NCI-H187 treated with DMSO at 0.1 percent for 48 hours (cell line): ENCODE measurements at places on chromosomes 11 and 22.

GRCh38 chr11:15295695-15296094, 181.0 kb downstream of the INSC start:
- DNase-seq, result no peak

- DNase-seq, result no peak
Measured at GRCh38 chr11:102534261-102534872, 3.8 kb upstream of the MMP7 start.

GRCh38 chr11:93330446-93330984, at the start of gene DEUP1:
Gene DEUP1 (plus strand): TSS chr11:93330742. CDS start chr11:93332260, 1,518 bp downstream.
- no peak for DNase-seq

DNA sequence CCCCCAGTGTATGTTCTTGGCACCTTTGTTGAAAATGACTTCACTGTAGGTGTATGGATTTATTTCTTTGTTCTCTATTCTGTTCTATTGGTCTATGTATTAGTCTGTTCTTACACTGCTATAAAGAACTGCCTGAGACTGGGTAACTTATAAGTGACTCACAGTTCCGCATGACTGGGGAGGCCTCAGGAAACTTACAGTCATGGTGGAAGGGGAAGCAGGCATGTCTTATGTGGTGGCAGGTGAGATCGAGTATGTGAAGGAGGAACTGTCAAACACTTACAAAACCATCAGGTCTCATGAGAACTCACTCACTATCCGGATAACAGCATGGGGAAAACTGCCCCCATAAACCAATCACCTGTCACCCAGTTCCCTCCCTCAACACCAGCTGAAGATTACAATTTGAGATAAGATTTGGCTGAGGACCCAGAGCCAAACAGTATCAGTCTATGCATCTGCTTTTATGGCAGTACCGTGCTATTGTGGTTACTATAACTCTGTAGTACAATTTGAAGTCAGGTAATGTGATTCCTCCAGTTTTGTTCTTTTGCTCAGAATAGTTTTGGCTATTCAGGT, 836.2 kb downstream of the DLG2 start:
- no peak for DNase-seq

GRCh38 chr11:134464981-134465730, 53.1 kb upstream of the B3GAT1 start:
- DNase-seq, result no peak

DNA sequence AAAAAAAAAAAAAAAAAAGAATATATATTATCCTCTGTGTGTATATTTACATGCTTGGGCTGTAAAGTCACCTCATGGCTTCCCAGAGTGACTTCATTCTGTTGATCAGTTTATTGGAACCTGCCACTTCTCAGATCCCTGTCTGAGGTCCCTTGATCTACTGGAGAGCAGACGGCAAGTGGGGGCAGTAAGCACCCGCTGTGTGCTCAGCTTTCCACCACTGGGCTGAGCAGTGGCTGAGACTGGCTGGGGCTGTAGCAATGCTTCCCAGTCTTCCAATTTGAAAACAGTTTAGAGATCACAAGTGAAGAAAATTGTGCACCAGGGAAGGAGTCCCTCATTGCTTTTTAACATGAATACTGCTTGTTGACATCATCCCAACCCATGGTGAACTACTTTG, 6.9 kb upstream of the RBM4B start:
- DNase-seq, result no peak

DNA sequence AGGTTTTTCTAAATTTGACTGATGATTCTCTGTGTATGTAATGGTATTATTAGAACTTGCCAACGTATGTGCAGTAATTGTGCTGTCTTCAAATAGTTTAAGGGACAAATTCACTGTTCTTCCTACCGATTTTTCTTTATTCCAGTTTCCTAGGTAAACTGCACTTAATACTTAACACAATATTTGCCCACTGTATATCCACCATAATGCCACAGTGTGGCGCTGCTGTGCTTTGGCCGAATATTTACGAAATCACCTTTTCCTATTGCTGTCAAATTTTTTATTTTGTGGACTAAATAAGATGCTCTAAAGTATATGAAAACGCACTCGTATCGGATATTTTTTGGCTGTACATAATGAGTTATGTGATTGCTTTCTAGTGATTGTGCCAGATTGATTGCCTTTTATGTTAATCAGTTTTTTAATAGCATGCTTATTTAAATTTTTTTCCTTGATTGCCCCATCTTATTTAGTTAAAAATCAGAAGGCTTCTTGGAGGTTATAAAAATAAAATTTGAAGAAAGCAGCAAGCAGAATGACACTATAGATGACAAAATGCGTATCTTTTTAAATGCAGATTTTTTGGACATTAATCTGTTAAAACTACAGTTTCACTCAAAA, 10.5 kb downstream of the AASDHPPT start:
- DNase-seq, result no peak

DNA sequence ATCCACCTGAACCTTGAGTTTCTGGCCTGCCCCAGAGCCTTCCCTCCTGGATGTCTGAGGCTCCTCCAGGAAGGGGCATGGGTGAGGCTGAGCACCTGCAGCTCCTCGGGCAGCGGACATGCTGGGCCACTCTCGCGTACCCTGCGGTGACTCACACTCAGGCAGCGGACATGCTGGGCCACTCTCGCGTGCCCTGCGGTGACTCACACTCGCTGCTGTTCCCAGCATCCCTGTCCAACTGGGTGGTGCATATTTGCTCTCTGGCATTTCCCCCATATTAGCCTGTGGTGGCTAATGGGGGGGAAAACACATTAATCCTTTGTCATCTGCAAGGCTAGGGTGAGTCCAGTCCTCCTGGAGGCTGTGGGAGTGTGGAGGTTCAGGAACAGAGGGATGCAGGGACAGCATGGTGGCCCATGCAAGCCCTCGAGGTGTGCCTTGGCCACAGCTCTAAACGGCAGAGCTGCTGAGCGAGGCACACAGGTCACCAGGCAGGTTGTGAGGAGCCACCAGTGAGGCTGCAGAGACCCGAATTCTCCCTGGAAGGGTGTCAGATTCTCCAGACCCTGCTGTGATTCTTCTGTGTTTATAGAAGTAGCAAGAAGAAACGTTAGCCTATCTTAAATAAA, 728.1 kb downstream of the BRD1 start:
- DNase-seq, result no peak

DNA sequence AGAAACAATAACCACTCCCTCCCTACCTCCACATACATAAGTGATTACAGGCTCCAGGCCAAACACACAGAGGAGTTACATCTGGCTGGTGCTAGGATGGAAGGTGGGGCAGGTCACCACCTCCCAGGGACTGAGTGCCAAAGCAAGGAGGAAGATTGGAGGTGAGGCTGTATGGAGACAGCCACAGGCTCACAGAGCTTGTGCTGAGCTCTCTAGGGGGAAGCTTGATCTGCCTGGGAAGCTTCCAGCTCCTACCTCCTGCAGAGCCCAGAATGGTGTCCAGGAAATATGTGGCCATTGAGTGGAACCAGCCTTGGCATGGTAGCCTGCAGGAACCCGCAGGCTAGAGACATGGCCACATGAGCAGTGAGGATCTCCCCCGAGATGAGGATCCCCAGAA, 3.6 kb upstream of the MED15 start:
- DNase-seq, result no peak

DNA sequence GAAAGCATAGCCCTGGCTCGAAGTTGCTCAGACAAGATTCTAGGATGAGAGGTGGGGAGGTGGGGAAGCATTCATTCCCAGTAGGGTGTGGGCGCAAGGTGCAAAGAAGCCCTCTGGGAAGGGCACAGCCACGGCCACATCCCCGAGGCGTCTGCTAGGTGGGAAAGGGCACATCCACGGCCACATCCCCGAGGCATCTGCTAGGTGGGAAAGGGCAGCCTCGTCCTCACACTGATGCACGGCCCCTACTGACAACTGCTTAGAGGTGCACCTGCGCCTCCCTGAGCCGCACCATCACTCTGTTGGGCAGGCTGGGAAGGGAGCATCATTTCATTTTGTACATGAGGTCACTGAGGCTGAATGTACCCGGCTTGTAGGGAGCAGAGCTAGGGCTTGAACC, 94.6 kb upstream of the PITPNB start:
- no peak for DNase-seq

DNA sequence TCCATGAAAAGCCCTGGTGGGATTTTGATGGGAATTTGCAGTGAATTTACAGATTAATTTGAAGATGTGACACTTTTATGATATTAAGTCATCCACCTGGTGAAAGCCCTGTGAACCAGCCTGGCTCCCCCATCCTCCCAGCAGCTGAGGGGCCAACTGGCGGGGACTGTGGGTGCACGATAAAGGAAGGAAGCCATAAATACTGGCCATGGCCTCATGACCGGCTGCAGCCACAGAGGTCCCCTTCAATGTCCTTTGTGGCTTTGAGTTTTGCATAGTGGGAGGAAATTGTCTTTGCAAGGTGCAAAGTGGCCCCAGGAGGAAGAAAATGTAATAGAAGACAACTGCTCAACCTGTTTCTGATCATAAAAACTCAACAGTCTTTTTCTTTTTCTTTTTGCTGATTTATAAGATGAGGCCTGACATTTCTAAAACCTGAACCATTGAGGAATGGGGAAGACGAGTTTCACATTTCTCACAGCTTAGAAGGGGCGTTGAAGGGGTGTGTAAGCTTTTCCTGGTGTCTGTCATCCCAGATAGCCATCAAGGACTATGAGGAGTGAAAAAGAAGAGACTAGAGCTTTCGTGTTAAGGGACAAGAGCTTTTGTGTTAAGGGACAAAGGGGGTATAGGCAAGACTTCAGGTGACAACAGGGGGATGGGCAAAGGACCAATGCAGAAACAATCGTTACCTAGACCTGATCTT, 6.3 kb upstream of the NDUFV1 start:
- no peak for DNase-seq

DNA sequence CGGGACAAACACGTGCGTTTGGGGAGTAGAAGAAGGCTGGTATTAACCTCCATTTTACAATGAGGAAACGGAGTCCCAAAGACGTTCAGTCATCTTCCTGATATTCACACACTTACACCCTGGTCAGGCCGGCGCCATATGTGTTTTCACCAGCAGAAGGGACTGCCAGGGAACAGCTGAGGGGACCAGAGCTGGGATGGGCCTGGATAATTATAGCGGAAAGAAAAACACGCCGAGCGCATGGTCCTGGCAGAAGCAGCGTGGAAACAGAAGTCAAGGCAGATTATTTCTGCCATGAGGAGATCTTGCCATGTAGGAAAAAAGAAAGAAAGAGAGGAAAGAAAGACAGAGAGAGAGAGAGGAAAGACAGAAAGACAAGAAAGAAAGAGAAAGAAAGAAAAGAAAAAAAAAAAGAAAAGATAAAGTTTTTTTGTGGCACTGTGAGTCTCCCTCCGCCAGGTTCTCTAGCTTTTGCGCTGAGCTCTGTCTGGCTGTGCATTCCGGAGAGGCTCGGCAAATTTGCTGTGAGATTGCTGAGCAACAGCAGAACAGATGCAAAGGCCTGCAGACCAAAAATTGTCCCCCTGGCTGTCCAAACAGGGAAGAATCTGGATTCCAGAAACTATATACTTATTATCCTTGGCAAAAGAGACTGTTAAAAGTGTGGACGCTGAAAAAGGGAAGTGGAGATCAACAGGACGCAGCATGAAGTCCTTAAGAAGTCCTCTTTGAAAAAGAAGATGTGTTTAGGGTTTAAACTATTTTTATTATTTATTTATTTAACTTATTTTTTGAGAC, 1.3 kb upstream of the UCP2 start:
- DNase-seq, result no peak

DNA sequence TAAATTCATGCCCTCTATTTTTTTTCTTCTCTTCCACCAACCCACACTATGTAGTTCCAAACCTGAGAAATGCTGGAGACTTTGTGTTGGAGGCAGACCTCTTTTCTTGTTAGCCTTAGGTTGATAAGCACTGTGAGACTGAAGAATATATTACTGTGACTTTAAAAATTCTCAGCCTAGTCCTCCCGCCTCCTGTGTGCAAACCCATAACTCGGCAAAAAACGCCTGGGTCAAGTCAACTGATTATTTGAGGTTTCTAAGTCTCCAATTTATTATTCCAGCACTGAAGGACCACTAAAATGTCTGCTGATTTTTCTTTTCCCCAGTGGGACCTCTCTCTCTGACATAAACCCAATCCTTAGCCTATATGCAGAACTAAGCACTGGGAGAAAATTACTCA, 1946.0 kb upstream of the RAG2 start:
- no peak for DNase-seq

- DNase-seq, result peak; percentile 34
Measured at GRCh38 chr11:57316017-57316416, 8.7 kb downstream of the TNKS1BP1 start.

DNA sequence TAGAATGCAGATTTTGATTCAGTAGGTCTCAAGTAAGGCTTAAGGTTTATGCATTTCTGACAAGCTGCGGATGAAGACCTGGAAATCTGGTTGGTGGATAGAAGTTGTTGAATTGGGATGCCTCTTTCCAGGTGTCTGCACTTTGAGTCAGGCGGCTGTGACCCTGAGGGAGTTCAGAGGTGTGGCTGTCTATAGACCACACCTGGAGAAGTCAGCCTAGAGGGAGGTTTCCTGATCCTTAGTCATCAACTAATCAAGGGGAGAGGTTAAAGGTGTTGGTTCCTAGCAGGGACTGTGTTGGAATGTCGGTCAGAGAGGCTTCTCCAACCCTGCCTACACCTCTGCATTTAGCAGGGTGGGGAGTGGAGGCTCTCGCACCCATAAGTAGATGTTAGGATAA, 8.0 kb downstream of the GLB1L2 start:
- DNase-seq, result no peak

- DNase-seq, result no peak
Measured at GRCh38 chr11:68216171-68216938, 3.3 kb upstream of the KMT5B start.

GRCh38 chr11:83219095-83219494, 25.6 kb downstream of the ANKRD42 start:
- no peak for DNase-seq

DNA sequence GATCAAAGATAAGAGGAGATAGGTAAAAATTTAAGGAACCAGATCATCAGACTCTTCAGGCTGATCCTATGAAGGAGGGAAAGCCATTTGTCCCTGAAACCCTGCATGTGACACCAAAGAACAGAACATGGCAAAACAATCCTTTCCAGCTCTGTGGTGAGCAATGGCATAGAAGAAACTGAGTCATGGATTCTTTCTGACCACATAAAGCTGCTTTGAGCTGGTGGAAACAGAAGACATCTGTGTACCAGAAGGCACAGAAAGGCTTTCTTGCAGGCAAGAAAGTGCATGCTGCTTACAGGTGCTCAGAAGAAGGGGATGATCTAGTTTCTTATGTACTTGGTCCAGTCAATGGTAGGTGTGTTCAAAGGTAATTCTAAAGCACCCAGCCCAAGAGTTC, 45.0 kb upstream of the APOA1 start:
- no peak for DNase-seq

- no peak for DNase-seq
Measured at GRCh38 chr22:46036558-46037408, 59.8 kb upstream of the WNT7B start.

- no peak for DNase-seq
Measured at GRCh38 chr11:64793271-64794160, 9.5 kb downstream of the MAP4K2 start.

DNA sequence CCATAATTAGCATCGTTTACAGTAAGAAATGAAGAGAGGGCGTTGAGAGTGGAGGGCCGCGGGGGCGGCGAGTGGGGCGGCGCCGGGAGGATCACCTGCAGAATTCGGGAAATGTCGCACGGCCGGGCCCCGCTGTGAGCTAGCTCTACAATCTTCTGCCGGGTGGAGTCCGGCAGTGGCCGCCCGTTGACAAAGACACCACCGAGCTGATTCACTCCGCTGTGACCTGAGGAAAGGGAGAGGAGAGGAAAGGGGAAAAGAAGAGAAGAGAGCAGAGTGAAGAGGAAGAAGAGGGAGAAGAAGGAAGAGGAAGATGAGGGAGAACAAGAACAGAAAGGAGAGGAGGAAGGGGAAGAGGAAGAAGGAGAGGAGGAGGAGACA, 8.5 kb downstream of the PAX6 start:
- no peak for DNase-seq
